ENCODE measurements at places on chromosomes 1 and 21.
A peak's percentile ranks its signal among the peaks of the same experiment; 100 is the strongest.

DNA sequence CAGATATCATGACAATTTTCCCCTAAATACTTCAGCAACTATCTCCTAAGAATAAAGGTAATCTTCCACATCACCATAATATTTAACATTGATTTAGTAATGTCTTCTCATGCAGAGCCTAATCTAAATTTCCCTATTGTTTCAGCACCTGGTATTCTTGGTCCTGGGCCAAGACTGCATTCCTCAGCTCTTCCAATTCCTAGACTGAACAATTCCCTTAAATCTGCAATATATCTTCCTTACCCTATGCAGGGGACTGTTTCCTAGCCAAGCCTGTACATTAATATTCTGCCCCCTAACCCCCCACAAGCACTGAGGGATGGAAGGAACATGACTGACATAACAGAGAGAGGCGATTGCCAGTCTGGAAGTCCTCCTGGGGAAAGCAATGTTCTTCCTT is 28.7 kb upstream of the DISP1 start:
- peak; percentile 16 for DNase-seq

DNA sequence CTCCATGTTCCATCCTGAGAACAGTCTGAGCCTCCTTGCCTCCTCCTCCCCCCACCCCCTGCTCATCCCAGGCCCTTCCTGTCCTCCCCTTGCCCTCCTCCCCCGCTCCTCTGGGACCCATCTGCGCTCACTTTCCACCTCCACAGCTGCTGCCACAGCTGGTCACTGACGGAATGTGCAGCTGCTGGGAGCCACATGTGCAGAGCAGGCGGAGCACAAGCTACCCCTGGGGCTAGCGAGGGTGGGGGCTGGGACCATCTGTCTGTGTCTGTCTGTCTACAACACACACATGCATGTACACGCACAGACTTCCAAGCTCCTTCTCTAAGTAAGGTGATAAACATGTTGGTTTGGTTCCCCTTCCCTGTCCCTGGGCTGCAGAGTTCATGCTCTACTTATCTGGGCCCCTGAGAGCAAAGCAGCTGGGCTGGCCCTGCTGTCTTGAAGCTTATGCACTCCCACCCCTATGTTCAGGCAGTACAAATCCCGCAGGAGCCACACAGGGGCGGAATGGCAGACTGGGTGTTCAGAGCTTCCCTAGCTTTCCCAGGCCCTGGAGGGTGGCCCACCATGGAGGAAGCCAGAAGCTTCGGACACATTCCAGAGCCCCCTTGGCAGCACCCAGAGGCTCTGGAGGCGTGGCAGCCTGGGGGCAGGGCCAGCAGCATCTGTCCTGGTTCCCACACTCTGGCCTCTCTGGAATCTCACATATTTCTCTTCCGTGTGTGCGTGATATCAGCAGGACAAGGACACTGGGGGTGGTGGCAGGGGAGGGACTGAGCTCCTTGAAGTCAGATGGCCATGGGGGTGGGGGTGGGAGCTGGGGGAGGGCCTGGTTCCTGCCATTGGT is 7.0 kb upstream of the HEYL start:
- DNase-seq, result peak; percentile 36

GRCh38 chr1:198185759-198186158 is 29.0 kb downstream of the NEK7 start:
- DNase-seq, result no peak

- DNase-seq, result no peak
These were observed 110.7 kb downstream of the RYR2 start for GRCh38 chr1:237152506-237153335.

DNA sequence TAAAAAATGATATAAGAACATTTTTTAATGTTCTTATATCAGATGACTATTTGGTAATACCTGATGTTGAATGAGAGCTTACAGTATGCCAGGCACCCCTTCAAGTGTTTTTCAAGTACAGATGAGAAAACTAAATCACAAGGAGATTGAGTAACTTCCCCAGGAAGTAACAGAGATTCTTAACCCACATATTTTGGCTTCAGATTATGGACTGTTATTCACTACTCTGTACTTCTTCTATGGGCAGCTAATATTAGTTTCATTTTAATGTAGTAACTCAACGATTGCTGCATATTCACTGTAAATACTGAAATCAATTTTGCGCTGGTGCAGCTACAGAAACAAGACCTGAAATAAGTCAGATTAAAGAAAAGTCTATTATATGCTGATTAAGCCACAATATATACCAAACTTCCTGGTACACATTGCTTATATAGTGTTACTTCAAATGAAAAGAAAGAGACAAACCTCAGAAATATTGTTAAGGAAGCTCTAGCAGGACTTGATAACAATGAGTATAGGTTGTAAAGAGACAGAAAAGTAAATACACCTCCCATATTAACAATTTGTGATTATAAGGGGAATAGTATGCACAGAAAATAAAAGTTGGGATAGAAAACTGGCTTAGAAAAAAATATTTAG is 19.7 kb downstream of the DPYD start:
- no peak for DNase-seq

DNA sequence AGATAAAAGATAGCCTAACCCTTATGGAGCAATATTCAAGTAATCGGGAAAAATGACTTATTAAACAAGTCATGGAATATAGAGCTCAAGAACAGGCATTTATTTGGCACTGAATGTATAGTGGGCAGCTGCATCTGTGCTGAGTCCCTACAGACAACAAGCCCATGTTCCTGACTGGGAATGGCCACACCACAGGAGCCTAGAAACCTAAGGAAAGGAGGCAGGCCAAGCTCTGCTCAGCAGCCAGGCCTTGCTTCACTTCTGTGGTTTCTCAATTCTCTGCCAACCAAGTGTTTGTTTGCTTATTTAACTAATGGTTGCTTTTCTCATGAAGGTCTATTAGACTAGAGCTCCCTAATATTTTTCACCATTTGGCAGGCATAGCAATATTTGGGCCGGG is 21.5 kb downstream of the AK2 start:
- no peak for DNase-seq

GRCh38 chr1:56056438-56057287 is 522.7 kb downstream of the PLPP3 start:
- DNase-seq, result peak; percentile 91

- no peak for DNase-seq
These were observed 49.2 kb upstream of the CRB1 start for GRCh38 chr1:197218857-197219256.

DNA sequence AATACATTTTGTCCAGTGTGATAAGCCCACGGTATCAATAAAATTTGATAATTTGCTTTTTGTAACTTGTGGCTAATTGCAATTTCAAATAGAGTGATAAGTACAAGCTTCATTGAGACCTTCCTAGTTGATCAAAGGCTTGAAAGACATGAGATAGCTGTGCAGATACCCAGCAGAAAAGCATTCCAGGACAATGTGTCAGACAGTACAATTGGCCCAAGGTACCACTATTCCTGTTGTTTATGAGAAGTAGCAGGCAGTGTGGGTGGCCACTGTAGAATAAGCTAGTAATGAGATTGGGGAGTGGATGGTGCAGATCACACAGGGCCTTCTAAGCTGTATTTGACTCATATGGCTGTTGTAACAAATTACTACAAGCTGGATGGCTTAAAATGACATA is 182.2 kb downstream of the AMY1C start:
- DNase-seq, result no peak

- no peak for DNase-seq
These were observed 30.3 kb downstream of the EPHX1 start for GRCh38 chr1:225840223-225840610.

- DNase-seq, result no peak
These were observed 6.1 kb downstream of the C1orf159 start for GRCh38 chr1:1109743-1110142.

GRCh38 chr1:196723325-196724185 is 51.1 kb upstream of the CFHR3 start:
- DNase-seq, result no peak

GRCh38 chr1:207578796-207579435 is 66.0 kb upstream of the CR1L start:
- no peak for DNase-seq

GRCh38 chr1:90133133-90133532 is 138.2 kb downstream of the ZNF326 start:
- DNase-seq, result no peak

DNA sequence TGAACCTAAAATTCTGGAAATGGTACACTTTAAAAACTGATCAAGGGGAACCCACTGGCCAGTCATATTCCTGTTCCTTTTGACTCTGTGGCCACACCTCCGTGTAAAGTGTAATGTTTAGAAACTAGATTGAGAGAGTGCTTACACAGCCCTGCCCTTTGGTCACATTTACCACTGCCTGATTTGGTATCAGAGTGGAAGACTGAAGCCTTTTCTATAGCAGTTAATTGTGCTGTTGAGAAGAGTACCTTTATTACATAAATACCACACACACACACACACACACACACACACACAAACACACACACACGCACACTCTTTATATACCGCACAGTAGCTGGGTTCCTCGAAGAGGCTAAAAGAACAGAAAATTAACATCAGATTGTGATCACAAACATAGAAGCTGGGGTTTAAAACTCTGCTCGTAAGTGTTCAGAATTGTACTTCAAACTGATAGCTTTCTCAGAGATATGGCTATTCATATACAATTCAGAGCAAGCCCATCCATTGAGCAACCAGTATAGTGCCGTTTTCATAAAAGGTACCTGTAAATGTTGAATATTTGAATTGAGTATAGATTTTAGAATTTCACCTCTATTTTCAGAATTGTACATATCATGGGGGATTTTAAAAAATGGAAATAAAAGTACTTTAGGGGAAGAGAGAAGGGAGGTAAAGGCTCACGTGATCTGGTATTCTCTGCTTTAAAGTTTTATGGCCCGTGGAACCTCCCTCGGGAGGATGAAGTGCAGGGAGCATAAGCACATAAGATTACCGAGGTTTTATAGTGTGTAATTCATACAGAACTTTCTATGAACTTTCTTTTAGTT is 37.5 kb downstream of the CAMTA1 start:
- no peak for DNase-seq

GRCh38 chr1:17335821-17336710 is 28.1 kb downstream of the PADI4 start:
- peak; percentile 17 for DNase-seq

DNA sequence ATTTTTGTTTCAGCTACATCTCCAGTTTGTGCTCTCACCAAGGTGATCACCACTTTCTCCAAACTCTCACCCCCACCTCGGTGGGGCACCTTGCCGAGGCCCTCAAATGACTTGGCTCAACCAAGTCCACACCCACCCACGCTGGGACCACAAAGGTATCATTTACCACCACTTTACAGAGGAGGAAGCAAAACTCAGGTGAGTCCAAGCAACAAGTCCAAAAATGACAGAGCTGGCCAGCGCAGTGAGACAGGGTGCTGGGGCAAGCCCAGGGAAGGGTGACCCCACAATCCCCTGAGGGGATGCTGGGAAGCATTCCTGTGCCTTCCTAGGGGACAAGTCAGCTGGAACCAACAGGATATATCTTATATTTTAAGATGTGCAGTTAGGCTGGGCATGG is 24.7 kb downstream of the SSBP3 start:
- DNase-seq, result no peak

DNA sequence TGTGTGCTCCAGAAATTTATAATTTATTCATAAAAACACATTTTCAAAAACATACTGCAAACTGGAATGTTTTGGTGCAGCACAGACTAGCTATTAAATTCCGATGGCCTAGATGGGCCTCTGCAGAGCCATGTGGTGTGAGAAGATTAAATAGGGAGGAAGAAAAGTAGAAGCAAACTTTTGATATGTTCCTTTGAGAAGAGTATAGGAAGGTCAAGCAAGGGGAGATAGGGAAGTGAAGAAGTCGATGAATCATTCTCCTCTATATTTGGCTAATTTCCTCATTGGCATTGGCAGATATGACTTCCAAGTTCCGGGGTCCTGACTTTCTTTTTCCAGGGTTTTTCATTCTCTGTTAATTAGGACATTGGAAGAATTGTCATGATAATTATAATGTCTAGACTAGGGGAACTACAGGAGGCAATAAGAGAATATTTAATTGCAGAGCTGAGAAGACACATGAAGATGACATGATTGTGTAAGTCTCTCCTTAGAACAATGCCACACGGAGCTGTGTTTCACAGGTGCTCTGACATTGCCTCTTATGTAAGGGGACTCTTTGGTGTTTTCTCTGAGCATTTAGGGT is 19.3 kb upstream of the ZNF326 start:
- no peak for DNase-seq

DNA sequence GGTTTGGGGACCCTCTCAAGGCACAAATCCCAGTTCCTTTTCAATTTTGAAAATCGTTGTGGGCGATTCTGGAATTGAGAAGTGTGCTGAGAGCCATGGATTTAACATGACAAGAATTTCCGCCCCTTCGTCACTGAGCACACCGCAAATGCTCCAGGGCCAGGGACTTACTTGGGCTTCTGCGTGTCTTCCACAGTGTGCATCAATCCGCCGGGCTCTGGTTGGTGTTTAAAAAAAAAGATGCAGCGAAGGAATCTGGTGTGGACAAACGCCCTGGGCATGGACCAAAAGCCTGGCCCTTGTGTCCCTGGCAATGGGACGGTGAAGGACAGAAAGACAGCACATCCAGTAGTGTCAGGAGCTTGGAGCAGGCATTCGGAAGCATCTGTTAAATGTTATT is 696 bp upstream of the CLDN14 start:
- no peak for DNase-seq

- no peak for DNase-seq
These were observed 10.9 kb downstream of the OLIG2 start for GRCh38 chr21:33036430-33037162.

GRCh38 chr1:175394739-175395138 is 202.2 kb upstream of the KIAA0040 start:
- no peak for DNase-seq

GRCh38 chr1:17880449-17880848 is 125.3 kb downstream of the ACTL8 start:
- no peak for DNase-seq

GRCh38 chr1:97174039-97174704 is 452.6 kb downstream of the PTBP2 start:
- no peak for DNase-seq

DNA sequence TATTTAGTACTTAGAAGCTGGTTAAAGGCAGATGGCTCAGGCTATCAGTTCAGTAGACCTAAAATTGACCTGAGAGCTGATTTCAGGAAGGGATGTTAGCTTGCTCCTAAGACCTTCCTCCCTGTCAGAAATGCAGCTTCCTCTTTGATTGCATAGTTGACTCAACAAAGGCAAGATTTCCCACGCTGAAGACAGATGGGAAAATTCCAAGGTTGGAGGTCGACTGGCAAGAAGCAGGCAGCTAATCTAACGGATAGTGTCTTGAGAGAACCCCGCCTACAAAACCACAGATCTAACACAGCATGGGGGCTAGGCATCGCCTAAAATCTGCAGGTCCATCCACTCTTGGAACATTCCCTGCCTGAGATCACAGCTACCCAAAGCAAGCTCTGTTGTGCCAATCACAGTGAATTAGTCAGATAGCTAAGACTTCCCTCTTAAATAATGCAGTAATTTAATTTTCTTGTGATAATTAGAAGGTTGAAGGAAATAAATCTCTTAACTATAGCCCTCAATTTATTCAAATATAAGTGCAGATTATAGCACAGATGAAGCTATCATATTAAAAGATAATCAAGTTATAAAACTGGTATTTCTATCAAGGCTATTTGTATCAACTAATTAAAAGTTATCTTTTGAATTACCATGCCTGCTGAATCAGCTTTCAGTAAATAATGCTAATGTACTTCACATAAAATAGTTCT is 357.8 kb upstream of the SGIP1 start:
- DNase-seq, result no peak
